ENCODE measurements at places on chromosomes 2 and 18. TPM values are rescaled to one million over a fixed set of nuclear protein-coding genes. Genes with fewer than 3 reads are reported as not detected.

- DNase-seq, result no peak
- H3K27me3 ChIP-seq, result no peaks in the 10 kb centered on the region
- no peak overlapping the region for H3K27ac ChIP-seq
- H3K36me3 ChIP-seq, result no peaks in the 10 kb centered on the region
- no peaks in the 10 kb centered on the region for H3K4me1 ChIP-seq
These were observed 25.6 kb upstream of the TMEM178A start for GRCh38 chr2:39640107-39640506.

DNA sequence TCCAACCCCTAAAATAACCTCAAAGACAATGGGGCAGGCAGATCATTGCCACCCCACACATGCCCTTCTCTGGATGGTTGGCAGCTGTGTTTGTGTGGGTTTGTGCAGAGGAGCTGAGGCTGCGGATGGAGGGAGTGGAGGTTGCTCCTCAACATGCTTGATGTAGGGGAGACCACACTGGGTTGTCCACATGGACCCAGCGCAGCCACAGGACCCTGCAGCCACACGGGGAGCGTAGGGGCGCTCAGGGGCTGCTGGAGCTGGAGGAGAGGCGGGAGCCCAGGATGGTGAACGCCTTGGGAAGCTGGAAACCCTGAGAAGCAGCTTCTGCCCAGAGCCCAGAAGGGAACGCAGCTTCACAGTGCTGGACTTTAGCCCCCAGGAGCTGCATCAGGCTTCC, 56.3 kb upstream of the TMEM18 start:
- no peaks in the 10 kb centered on the region for H3K27me3 ChIP-seq
- H3K27ac ChIP-seq, result no peak overlapping the region
- H3K4me1 ChIP-seq, result no peaks in the 10 kb centered on the region
- H3K4me3 ChIP-seq, result no peak overlapping the region
- no peak for DNase-seq

- H3K27ac ChIP-seq, result no peak overlapping the region
- no peak for DNase-seq
- no peaks in the 10 kb centered on the region for H3K36me3 ChIP-seq
These were observed 79.8 kb upstream of the FHL2 start for GRCh38 chr2:105478670-105479069.

DNA sequence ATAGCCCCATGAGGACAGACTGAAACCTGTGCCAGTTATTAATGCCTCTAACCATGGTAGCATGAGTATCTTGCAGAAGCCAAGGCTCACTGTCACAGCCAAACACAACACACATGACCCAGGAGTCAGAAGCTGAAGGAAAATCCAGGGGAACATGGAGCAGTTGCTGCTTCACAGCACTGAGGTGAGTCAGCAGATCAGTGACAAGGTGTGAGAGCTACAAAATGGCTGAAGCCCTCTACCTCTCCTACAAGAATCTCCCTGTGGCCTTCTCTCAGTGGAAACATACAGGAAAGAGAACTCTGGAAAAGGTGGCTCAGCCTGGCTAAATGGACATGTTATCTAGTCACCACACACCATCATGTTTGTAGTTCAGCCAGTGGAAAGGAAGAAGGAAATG, 93.5 kb downstream of the NAB1 start:
- H3K27me3 ChIP-seq, result no peaks in the 10 kb centered on the region
- H3K27ac ChIP-seq, result no peak overlapping the region
- no peak overlapping the region for H3K4me3 ChIP-seq
- no peak for DNase-seq
- no peaks in the 10 kb centered on the region for H3K36me3 ChIP-seq

DNA sequence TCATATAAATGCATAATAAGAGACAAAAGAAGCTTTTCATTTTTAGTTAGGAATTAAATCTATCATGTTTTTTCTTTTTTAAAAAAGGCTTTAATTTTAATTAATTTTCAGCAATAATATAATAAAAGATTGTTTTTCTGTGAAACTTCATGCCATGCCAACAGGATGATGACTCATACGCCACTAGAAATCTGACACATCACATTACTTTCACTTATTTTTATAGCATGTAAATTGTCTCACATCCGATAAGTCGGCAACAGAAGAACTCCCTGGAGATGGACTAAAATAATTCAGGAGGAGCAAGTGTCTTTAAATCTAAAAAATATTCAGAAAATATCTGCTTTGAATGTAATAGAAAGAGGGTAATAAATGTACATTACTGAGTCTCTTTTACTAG, 1024.2 kb upstream of the ACVR2A start:
- no peaks in the 10 kb centered on the region for H3K4me1 ChIP-seq
- H3K27ac ChIP-seq, result no peak overlapping the region
- no peak for DNase-seq
- H3K4me3 ChIP-seq, result no peak overlapping the region
- no peaks in the 10 kb centered on the region for H3K36me3 ChIP-seq
- no peaks in the 10 kb centered on the region for H3K27me3 ChIP-seq

DNA sequence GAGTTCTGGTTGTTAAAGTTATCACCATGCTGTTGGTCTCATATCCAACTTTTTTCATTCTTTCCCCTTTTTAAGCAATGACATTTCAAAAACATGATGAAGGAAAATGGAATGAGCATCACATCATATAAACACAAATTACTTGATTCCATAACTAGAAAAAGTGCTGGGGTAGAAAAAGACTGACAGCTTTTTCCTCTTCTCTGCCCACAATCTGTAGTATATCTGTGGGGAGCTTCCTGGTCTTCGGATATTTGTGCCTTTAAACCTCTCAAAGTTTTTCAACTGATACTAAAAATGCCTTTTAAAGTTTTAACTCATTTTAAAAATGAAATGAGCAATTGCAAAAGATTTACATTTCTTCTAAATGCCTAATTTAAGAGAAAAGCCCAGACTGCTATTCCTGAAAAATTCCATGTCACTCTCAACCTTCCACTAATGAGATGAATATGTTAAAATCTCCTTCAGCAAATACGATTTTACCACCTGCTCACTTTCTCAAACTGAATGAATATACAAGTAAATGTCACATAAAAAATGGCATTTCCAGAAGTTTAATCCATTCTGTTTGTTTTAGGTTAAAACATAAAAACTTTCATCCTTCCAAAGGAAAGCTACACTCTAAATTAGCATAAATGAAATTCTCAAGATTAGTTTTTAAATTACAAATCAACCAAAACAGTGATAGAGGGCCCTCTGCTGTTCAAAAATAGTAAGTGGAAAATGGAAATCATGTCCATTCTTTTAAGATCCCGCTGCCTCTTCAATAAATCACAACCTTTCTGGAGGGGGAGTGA, 2.1 kb downstream of the DNAH7 start:
- no peak for DNase-seq
- no peak overlapping the region for H3K27ac ChIP-seq
- H3K4me1 ChIP-seq, result peaks cover 16% of the 10 kb centered on the region
- no peak overlapping the region for H3K4me3 ChIP-seq
- H3K36me3 ChIP-seq, result no peaks in the 10 kb centered on the region

DNA sequence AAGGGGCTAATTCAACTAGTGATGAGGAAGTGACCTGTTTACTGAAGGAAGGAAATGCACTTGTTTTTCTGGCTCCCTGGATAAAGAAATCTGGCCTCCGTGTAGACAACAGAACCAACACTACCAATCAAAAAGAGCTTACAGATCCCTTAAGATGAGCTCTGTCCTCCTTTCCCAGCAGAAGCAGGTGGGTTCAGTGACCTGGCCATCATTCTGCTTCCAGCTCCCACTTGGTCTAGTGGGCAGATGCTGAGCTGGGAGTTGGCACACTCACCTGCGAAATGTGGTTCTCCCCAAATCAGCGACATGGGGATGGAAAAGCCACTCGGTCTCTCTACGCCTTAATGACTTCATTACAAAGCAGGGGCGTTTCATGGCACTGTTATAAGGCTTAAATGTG, 132.6 kb downstream of the AFF3 start:
- no peaks in the 10 kb centered on the region for H3K27me3 ChIP-seq
- H3K4me1 ChIP-seq, result no peaks in the 10 kb centered on the region
- DNase-seq, result no peak
- H3K36me3 ChIP-seq, result no peaks in the 10 kb centered on the region

DNA sequence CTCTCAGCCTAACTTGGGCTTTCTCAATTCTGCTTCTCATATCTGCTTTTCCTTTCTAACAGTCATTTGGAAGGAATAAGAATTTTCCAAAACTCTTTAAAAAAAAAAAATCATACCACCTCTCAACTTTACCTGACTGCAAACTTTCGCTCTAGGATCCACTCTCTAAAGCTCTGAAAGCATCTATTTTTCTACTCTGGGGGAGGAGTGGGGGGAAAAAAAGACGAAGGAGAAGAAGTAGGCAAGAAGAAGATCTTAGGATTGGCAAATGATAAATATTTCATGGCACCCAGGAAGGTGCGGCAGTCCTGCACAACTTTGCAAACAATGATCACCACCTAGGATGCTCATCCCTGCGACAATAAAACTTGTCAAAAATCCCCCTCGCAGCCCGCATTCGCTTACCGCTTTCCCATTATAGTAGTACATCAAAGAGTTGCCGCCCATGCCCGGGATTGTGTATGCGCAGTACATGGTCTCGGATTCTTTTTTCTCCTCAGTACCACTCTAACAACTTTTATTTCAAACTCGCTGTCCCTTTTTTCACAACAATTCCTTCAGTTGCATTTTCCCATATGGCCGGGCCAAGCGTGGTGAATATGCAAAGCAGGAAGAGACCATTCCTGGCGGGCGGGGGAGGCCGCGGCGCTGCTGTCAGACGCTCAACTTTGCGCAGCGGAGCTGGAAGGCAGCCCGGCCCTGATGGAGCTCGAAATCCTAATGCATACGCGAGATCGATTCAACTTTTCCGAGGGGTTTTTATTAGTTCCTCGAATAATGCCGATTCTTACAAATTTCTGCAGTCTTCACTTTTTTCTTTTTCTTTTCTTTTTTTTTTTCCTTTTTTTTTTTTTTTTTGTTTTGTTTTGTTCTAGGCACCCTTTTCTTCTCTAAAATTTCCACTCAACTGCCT, 266.5 kb downstream of the TCF4 start:
- no peak overlapping the region for H3K4me3 ChIP-seq
- H3K27ac ChIP-seq, result no peak overlapping the region
- DNase-seq, result no peak
- no peaks in the 10 kb centered on the region for H3K36me3 ChIP-seq
- no peaks in the 10 kb centered on the region for H3K27me3 ChIP-seq

Gene SPIRE1
- total RNA-seq, result 8.1 TPM

Gene RGPD3
- 0.04 TPM for total RNA-seq

Gene TRIB2
- 9.6 TPM for total RNA-seq

Gene CABLES1
- 8.9 TPM for total RNA-seq

Gene CDCA7
- 25.9 TPM for total RNA-seq

Data from CD8-positive, alpha-beta memory T cell (primary cell).